MCF 10A (cell line): ENCODE measurements at places on chromosomes 11 and 22. TPM values are rescaled to one million over a fixed set of nuclear protein-coding genes. Genes with fewer than 3 reads are reported as not detected.

GRCh38 chr11:105538588-105538987, 71.3 kb upstream of the GRIA4 start:
- DNase-seq = no peak

DAGLA gene
- total RNA-seq = 1.0 and 1.5 TPM in 2 replicates

GRCh38 chr22:25362215-25362882, 142.9 kb downstream of the CRYBB2 start:
- peak; percentile 56 for DNase-seq

GRCh38 chr11:42974510-42975179, 337.2 kb upstream of the API5 start:
- no peak for DNase-seq
